ENCODE measurements at places on chromosomes 12 and 14.

DNA sequence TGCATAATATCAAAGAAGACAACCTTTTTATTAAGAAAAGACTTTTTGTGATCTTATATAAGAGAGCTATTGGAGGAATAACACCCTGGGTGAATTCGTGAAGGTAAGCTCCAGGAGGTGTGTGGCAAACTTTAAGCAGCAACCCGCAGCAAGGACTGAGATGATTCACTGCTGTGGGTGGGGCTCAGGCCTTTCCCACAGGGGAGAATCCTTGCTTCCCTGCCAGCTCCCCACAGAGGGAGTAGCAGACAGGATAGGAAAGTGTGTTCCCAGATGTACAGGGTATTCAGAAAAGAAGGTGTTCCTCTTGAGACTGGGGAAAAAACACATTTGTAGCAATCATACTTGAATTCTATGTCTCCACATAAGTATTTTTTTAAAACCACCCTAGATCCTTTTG, 9.2 kb downstream of the NDUFA12 start:
- DNase-seq = no peak

DNA sequence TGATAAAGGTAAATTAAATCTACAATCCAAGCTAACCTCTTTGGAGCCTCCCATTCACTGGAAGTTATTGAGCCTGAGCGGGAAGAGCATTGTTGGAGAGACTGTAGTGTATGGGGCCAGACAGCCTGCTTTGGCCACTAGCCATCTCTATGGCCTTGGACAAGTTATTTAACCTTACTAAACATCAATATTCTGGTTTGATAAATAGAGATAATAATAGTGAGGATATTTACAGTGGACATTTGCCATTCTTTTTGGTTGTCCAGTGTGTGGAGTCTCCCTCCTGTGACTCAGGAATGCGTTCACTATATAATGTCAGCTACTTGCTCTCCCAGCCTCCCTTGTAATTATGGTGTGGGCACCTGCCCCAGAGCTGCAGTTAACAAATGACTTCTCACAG, 216.1 kb downstream of the SLC38A4 start:
- no peak for DNase-seq

- no peak for DNase-seq
Measured at GRCh38 chr12:47124451-47124850, 44.7 kb upstream of the AMIGO2 start.

GRCh38 chr12:112294793-112295192, 87.4 kb downstream of the HECTD4 start:
- DNase-seq = no peak

DNA sequence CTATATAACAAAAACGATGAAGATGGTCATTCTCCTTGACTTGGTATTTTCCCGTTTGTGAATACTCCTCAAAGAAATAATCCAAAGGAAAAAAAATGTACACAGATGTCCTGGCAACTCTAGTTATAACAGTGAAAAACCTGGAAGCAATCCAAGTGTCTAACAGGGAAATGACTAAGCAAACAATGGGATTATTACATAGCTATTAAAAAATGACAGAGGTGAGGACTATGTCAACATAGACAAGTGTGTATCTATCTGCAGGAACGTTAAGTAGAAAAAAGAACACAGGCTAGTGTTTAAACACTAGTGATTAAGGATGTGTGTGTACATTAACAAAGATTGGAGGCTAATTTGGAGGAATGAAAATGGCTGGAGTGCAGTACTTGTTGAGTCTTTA, 5.9 kb upstream of the APOLD1 start:
- no peak for DNase-seq

All from brain pericyte (primary cell).